ENCODE measurements at places on chromosomes 3 and 15.

DNA sequence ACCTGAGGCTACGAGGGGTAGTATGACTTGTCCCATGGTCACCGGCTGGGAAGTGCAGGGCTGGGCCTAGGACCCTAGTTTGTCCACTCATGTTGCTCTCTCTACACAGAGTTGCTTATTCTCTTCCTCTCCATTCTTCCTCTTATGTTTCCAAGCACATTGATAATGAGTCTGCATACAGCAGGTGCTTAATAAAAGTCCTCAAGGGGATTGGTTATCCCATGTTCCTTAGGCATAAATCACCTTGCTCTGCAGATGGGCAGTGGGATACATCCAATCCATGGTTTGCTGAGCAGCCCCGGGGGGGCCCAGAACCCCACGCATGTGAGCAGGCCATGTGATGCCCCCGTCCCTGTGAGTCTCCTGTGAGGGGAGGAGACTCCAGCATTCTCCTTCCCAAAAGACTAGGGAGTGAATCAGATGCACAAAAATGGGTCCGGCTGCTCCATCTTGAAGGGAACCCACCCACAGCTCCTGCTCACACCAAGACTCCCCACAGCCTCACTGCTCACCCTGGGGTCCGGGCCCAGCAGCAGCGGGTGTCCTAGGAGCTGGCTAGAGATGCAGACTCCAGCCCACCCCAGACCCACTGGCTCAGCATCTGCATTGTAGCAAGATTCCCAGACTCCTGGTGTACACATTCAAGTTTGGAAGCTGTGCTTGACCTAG lies 139.9 kb downstream of the NUP210 start:
- DNase-seq: no peak

GRCh38 chr3:194342861-194343560 lies 8.1 kb downstream of the CPN2 start:
- no peak for DNase-seq

DNA sequence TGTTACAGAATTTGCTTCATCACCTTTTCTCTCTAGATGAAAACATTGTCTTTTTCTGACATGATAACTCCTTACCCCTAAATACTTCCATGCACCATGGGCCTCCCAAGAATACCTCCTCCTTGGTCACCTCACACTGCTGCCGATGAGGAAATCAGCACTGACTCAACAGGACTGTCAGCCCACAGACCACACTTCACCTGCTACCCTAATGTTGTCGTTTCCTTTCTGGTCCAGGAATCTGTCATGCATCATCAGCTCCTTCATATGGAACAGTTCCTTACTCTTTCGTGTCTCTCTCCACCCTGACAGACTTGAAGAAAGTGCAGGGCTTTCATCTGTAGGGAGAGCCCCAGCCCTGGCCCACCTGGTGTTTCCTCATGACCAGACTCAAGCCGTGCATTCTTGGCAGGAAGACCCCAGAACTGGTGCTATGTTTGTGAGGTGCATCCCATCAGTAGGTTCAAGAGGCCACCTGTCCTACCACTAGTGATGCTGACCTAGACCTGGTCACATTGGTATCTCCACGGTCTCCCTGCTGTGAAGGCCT lies 41.1 kb upstream of the PLXNA1 start:
- no peak for DNase-seq

DNA sequence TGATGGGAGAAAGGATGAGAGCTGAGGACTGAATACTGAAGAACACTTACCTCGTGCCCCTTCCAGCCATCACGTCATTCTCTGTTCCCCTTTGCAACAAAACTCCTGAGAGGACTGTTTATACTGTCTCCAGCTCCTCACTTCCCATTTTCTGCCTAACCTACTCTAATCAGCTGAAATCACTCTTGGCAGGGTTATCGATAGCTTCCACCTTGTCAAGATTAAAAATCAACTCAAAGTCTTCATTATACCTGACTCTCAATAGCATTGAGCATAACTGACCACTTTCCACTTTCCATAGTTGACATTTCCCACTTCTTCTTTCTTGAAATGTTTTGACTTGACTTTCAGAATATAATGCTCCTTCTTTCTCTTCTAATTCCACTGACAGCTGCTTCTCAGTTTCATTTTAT lies 4.3 kb downstream of the BTBD1 start:
- DNase-seq: no peak

DNA sequence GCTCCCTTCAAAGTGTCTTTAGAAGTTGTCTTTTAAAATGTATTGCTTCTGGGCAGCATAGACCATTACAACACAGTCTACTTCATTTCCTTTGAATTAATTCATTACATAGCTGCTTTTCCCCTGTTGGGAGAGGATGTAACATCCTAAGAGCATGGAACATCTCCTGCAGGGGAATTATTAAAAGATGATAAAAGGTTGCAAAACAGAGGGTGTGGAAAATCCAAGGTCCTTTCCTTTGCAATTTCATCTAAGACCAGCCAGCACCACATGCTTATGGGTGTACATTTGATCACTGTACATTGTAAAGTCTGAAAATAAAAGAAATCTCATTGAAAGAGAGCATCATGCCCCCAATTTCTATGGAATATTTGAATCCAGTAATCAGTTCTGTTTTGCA lies 57.4 kb downstream of the TIPARP start:
- DNase-seq: no peak

- DNase-seq: no peak
Observed at GRCh38 chr15:96334017-96334704, 3.7 kb downstream of the NR2F2 start.

DNA sequence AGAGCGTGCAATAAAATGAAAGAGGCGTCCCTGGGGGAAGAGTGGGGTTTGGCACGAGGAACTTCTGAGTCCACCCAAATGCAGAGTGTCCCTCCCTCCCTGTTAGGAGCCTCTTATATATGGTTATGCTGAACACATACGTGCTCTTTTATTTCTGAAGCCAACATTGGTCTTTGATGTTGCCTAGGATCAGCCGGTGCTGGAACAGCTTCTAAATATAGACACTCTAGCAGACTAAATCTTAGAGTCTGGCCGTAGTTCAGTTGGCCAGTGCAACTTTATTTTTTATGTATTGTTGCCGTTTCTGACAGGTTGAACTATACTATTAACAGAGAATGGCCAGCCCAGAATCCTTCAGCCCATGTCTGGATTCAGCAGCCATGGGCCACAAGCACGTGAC lies 128.7 kb downstream of the GHSR start:
- DNase-seq: no peak

DNA sequence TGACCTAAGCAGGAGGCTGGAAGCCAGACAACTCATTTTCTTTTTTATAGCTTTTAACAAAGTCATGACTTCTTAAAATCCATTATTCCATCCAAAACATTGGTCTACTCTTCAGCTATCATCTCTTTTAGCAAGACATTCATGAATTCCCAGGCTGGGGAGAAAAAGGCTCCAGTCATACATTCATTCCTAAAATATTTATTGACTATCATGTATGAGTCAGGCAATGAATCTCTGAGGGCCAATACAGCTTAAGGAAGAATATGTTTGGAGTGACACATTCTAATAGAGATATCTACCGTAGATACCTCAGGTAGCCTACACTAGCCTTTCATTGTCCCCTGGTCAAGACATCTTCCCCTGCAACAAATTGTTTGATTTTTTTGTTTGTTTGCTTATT lies 196.4 kb upstream of the NANOGP8 start:
- DNase-seq: no peak

- DNase-seq: peak; percentile 30
Observed at GRCh38 chr15:65903296-65904073, 34.2 kb downstream of the RAB11A start.

DNA sequence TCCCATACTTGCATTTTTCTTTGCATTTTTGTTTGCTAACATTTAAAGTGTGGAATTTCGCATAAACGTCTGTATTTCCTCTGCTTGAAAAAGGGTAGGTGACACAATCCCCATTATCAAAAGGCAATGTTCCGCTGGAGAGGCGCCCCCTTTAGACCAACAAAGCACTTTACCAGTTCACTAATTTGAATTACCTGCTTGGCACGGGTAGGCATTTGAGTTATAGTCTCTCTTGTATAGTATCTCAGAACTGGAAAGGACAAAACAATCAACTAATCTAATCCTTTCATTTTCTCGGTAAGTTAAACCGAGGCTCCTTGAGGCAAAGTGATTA lies 775 bp upstream of the CCDC39 start:
- peak; percentile 86 for DNase-seq

GRCh38 chr3:33317963-33318709 lies 40.9 kb downstream of the FBXL2 start:
- peak; percentile 20 for DNase-seq
